NCI-H1436 treated with DMSO at 0.1 percent for 48 hours (cell line): ENCODE measurements at places on chromosomes 3 and 15.

GRCh38 chr3:81911221-81911620 is 149.8 kb upstream of the GBE1 start:
- no peak for DNase-seq

DNA sequence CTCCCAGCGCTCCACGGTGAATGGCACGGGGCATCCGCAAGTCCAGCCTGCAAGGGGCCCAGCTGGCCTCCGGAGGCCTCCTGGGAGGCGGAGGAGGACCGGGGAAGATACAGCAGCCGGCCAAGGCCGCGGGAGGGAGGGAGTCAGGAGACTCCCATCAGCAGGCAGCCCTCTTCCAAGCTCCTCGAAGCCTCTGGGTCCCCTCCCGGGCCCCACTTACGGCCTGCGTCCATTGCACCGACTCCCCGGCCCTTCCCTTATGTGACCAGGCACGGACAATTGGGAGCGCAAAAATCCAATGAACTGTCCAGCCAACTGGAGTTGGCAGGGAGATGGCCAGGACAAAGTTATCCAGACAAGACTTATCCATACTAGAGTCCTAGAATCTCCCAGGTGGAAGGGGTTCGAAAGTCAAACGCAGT is 668 bp downstream of the MFGE8 start:
- no peak for DNase-seq

- no peak for DNase-seq
Measured at GRCh38 chr3:74510261-74510818, 104.1 kb downstream of the CNTN3 start.

DNA sequence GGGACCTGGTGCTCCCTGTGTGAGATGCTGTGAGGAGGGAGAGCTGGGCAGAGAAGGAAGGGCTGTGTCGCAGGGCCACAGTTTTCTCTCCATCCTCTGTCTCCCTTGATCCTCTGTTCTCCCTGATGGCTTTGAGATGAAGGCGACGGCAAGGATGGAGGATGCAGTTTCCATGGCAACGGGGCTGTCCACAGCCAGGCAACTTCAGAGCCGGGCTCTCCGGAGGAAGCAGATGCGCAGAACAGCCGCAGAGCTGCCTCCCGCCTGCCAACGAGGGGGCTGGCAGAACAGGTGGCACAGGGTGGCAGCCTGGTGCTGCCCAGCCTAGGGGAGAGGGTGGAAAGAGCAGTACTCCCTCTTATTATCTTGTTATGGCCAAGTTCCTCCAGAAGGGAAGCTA is 9.9 kb upstream of the GRM2 start:
- no peak for DNase-seq

DNA sequence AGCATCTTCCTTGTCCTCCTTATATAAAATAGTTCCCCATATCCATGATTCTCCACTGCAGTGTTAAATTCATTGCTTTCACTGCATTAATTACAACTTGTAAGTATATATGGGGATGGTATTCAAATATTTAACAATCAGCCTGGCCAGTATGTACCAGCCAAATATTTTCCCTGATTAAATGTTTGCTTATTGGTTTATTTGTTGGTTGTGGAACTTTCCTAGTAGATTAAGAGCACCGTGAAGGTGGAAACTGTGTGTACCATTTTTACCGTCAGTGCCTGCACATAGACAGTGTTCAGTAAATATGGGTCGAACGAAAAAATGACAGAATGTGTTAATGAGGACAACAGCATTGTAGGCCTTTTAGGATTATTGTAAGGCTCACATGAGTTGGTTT is 7.0 kb downstream of the LAMP3 start:
- DNase-seq: no peak

- no peak for DNase-seq
Measured at GRCh38 chr3:113783980-113784379, 37.1 kb downstream of the ATP6V1A start.

- DNase-seq: no peak
Measured at GRCh38 chr3:18556001-18556408, 130.9 kb upstream of the SATB1 start.

- DNase-seq: no peak
Measured at GRCh38 chr3:172156586-172156955, 117.2 kb downstream of the FNDC3B start.

DNA sequence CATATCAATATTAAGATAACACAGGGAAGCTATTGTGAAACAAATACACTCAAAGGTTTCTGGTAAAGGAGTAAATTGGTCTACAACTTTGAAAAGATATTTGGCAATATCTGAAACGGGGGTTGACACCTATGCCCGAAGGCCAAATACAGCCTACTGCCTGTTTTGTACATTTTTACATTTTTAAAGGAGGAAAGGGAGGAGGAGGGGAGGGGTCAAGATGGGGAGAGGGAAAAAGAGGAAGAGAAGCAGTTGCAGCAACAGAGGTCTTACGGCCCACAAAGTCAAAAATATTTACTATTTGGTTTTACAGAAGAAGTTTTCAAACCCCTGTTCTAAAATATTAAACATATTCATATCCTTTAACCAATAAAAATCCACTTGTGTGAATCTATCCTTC is 94.2 kb downstream of the FMN1 start:
- no peak for DNase-seq

DNA sequence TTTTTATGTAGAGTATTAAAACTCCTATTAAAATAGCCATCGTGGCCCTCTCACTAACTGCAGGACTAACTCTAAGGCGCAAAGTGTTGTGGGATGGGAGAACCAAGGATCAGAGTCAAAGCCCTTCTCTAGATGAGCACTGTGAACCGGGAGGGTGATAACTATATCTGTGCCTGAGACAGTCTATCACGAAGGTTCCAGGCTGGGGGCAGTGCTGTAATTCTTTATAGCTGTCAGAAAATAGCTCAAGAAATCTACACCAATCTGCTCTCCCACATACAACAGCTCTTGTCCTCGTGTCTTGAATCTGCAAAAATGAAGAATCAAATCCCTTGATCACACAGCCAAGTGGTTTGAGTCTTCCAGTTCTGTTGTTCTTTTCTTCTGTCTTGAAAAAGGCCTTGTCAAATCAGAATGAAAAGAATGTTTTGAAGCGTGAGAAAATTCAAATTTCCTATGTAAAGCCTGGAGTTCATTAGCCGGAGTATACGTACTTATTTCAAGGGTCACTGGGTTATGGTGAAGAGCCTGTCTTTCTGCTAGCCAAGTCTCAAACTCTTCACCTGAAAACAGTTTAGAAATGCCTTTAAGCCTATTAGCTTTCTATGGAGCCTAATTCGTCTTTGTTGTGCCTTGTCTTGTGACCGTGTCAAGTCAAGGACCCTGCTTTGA is 185.3 kb upstream of the NECTIN3 start:
- no peak for DNase-seq

GRCh38 chr3:121995161-121996137 is 26.6 kb downstream of the ILDR1 start:
- no peak for DNase-seq

- peak; percentile 42 for DNase-seq
Measured at GRCh38 chr3:98039322-98040024, 4.4 kb upstream of the GABRR3 start.

GRCh38 chr3:40923143-40923542 is 276.2 kb upstream of the CTNNB1 start:
- no peak for DNase-seq

GRCh38 chr3:127755305-127755681 is 67.0 kb downstream of the MGLL start:
- DNase-seq: no peak

DNA sequence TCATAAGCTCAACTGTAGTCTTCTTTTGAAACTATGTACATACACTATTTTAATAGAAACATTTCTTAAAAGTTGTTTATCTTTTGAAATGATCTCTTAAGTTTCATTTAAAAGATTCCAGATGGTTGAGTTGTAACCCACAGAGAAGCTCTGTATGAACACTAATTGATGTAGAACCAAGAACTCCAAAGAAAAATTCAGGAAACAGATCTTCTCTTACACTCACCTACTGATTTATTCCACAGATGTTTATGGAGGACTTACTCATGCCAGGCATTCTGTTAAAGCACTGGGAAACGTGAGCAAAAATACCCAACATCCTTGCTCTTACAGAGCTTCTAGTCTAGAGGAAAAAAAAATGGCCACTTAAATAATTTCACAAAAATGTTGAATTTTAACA is 551.1 kb downstream of the NAALADL2 start:
- DNase-seq: no peak

GRCh38 chr3:130340766-130341165 is 4.7 kb upstream of the COL6A5 start:
- DNase-seq: no peak

- DNase-seq: no peak
Measured at GRCh38 chr3:55669133-55669532, 182.0 kb upstream of the WNT5A start.

DNA sequence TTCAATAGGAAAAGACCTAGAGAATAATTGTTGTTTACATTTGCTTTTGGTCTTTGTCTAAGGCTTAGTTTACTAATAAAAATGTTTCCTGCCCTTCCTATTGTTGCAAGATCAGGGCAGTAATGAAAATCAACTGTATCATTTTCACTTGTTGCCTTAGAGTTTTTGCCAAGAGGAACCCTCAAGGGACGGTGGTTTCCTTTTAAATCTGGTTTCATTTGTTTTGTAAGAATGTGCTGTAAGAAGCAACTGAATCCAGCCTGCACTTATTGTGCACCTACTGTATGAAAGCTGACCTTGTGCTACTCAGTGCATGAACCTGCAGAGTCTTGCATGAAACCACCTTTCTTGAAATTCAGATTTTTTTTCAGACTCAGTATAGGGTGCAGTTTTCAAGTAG is 5.3 kb downstream of the IGF1R start:
- no peak for DNase-seq

GRCh38 chr3:108887777-108888176 is 65.2 kb downstream of the TRAT1 start:
- DNase-seq: no peak

- DNase-seq: no peak
Measured at GRCh38 chr3:131796111-131796510, 238.7 kb downstream of the CPNE4 start.

DNA sequence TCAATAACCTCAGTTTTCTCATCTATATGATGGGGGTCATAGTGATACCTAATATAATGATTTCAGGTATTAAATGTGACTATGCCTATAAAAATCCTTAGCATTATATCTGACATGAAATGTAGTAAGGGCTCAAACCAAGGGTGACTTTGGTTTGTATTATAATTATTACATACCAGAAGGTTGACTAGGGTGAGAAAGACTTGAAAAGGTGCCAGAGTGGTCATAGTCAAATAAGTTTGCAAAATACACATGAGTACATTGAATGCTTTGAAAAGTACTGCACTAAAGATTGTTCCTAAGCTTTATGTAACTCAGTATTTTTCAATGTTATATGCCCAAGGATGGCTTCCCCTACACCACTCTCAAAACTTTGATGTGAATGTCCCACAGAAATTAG is 297.2 kb downstream of the ARPP21 start:
- DNase-seq: no peak

DNA sequence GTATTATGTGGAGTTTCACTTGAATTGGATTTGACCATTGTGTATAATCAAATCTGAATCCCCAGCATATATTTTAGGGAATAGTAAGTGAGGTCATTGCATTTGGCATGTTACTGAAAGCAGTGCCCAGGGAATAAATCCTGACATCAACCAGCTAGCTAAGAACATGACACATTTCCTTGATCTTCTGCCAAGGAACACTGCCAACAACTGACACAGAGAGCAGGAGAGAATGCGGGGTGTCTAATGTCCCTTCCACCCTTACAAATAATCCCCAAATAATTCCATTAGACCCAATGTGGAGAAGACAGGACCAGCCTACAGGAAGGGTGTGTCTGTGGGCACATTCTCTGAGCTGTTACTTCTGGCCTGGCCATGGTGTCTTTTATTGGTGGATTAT is 30.6 kb upstream of the UBE3A start:
- no peak for DNase-seq

DNA sequence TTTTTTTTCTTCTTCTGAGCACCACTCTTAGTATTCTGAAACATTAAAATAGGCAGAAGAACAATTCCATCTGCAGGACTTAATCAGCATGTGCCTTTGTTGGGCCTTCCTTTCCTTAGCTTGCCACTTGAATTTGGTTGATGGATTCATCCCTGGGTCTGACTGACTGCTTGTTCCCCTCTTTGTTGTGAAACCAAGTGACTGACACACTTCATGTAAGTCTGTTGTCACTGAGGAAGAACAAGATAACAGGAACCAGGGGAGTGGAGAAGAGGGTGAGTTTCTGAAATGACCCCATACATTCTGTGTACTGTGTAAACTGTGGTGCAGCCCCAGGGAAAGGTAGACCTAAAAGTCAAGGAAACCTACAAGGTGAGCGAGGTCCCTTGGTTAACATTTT is 188.7 kb upstream of the TBC1D5 start:
- DNase-seq: no peak

DNA sequence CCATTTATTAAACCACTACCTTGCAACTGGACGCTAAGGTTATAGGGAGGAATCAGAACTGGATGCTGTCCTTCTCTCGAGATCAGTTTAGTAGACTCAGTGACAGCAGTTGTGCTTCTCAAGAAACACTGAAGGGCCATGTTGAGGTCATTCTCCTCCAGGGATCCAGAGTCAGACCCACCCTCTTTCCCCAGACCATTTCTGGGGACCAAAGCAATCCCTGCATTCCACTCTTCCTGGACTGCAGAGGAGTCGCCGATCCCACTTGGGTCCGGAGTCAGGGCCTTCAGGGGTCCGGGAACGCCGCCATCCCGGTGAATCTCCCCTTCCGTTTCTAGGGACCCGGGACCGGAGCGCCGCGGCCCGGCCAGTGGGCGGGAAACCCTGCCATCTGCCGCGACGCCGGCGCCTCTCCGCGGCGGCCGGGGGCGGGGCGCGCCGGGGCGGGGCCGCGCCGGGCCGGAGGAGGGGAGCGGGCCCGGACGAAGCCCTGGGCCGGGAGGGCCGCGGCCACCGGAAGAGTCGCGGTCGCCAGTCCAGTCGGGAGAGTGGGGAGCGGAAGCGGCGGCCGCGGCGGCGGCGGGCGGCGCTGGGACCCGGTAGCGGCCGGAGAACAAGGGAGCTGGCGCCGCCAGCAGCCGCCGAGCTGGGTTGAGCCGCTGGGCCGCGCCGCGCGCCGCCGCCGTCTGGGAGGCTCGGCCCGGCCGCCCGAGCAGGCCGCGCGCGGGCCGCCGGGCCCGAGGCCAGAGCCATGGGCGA is at the start of gene DVL3:
Gene DVL3 (plus strand): TSS at position 493 of the 759 bp plus-strand sequence. CDS start 259 bp downstream, at position 752.
- no peak for DNase-seq

DNA sequence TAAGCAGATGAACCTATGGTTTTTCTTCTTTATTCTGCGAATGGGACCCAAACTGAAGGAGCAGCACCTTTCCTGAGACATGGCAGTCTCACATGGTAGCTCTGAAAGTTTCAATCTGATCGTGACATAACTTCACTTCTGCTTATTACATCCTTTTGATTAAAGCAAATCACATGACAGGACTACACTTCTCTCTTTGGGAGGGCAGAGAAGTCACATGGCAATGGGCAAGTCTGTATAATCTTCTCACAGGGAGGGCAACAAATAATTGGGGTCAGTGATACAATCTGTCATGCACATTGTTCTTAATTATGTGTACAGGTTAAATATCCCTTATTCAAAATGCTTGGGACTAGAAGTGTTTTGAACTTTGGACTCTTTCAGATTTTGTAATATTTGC is 21.6 kb downstream of the NCBP2 start:
- no peak for DNase-seq

- DNase-seq: no peak
Measured at GRCh38 chr15:40867199-40867598, 6.8 kb downstream of the RHOV start.
